ENCODE measurements at places on chromosomes 6 and 20.

- no peak for DNase-seq
Observed at GRCh38 chr20:10236540-10237533, 18.2 kb downstream of the SNAP25 start.

DNA sequence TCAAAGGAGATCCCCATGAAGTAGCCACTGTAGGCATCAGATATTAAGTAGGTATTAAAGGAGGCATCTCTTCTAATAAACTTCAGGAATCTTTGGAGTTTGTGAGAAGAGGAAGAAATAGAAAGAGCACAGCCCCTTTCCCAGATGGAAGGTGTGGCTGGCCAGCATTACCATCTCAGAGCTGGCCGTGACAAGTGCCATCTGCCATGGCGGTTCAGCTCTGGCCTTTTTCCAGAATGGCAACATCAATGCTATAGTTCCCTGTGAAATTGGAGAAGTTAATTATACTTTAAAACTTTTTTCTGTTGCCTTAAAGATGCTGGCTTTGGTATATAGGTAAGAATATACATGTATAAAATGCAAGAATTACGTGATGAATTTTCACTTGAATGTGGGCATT is 51.9 kb upstream of the MCUR1 start:
- DNase-seq = no peak

DNA sequence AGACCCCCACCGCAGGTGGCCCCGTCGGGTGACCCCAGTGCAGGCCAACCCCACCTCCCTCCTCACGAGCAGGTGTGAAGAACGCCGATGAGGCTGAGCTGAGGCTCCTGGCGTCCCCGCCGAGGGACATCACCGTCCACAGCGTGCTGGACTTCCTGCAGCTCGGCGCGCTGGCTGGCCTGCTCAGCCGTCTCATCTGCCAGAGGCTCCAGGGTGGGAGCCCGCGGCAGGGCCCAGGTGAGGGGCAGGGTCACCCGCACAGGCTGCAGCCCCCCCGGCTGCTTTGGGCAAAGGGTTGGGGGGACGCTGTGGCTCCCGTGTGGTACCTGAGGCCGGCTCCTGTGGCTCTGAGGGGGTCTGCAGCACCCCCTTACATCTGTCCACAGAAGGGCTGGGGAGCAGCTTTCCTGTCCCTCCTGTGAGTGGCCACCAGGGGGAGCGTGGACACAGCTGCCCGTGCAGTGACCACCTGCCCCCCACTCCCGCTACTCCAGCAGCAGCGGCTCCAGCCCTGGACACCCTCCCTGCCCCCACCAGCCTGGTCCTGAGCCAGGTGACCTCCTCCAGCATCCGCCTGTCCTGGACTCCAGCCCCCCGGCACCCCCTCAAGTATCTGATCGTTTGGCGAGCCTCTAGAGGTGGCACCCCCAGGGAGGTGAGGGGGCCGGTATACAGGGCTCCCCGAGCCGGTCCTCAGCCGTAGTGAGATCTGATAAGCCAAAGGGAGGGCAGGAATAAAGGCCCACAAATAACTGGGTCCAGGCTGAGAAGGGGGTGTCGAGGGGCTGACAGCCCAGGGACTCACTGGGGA is 16.5 kb downstream of the COL20A1 start:
- DNase-seq = no peak

GRCh38 chr20:52261792-52262191 is 70.2 kb upstream of the ZFP64 start:
- DNase-seq = no peak

DNA sequence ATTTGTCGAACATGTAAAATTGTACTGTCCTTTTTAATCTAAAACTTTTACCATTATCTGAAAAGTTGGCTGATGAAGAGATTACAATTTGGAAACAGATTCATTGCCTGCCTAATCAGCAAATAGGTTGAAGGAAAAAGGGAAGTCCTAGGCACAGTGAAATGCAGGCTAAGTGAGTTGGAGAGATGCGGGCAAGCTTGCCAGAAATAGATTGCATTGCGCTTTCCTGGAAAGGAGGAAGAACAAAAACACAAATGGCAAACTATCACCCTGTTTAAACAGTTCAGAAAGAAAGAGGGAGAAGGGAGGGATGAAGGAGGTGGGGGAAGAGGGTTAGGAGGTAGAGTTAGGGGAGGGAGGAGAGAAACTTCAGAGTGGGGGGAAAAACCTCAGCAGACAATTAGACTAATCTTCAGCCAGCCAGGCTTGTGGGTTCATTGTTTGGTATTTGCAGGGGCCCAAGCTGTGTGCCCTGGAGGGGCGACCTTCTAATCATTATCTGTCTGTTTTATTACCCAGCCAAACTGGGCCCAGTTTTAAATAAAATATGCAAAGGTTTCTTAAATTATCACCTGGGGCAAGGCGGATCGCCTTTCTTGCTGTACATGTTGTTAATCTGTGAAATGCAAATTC is 465.2 kb downstream of the TFAP2B start:
- DNase-seq = no peak

DNA sequence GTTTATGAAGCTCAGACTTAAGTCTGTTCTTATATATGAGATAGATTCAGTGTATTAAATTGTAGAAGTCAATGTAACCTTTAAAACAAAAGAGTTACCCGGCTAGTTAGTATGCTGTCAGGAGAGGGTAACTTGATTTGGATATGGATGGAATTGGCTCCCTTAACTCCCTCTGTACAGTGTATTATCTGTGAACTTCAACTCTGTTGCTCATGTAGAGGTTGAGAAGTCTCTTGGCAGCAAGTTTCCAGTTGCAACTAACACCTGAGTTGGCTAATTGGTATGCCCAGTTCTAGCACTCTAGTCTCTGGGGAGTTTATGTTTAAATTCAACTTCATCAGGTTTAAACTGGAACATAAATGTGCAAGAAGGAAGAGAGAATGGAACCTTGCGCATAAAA is 111.0 kb downstream of the NCOA3 start:
- DNase-seq = no peak

GRCh38 chr20:15930311-15931305 is 642.6 kb downstream of the KIF16B start:
- no peak for DNase-seq

DNA sequence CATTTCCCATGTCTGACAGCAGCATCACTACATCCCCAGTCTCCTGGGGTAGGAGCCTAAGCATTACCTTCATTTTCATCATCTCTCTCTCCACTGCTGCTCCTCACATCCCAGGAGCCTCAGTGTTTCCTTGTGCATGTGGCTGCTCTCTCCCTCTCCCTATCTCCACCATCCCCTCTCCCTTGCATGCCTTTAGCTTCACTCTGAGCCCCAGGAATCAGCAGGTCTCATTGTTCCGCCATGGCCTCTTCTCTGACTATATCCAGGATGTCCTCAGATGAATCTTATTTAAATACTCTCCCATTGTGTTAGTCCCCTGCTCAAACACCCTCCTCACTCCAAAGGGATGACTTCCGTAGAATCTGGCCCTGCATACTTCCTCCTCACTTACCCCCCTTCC is 79.4 kb downstream of the FAXC start:
- DNase-seq = no peak

- no peak for DNase-seq
Observed at GRCh38 chr6:158536891-158537798, 22.7 kb upstream of the TMEM181 start.

GRCh38 chr20:37971561-37972127 is 61.6 kb downstream of the TTI1 start:
- no peak for DNase-seq

- no peak for DNase-seq
Observed at GRCh38 chr6:33989016-33989854, 156.7 kb downstream of the GRM4 start.

- DNase-seq = no peak
Observed at GRCh38 chr20:23315099-23315498, 35.5 kb upstream of the NXT1 start.

GRCh38 chr6:73965539-73966029 is 269.6 kb downstream of the CD109 start:
- no peak for DNase-seq

- no peak for DNase-seq
Observed at GRCh38 chr20:63893999-63894357, 948 bp upstream of the DNAJC5 start.

GRCh38 chr6:33880104-33880678 is 76.4 kb upstream of the MLN start:
- no peak for DNase-seq

DNA sequence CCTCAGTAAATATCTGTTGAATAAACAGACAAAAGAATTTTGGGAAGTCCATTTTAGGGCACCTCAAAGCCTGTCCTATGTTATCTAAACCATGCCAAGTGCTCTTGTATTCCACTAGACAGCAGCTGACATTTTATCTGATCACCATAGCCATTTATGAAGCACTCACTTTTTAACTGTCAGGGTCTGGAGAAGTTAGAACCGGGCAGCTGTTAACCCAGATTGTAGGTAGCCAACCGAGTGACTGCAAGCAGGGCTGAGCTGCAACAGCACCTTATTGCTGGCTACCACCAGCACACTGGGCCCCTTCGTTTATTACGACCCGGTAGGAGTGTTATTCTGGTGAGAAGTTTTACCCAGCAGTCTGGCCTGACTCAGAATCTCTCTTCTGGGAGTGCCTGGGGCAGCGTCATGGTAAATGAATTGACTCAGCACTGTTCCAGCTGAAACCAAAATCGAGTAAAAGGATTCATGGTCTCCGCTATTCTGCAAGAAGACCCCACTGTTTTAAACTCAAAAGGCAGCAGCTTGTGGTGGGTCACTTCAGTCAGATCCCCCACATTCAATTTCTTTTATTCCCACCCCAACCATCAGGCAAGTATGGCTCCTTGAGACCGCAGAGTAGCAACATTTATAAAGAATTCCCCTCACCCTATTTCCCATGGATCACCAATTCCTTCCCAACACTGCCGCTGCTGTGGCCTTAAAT is 1.7 kb downstream of the UBE2V1 start:
- DNase-seq = no peak

DNA sequence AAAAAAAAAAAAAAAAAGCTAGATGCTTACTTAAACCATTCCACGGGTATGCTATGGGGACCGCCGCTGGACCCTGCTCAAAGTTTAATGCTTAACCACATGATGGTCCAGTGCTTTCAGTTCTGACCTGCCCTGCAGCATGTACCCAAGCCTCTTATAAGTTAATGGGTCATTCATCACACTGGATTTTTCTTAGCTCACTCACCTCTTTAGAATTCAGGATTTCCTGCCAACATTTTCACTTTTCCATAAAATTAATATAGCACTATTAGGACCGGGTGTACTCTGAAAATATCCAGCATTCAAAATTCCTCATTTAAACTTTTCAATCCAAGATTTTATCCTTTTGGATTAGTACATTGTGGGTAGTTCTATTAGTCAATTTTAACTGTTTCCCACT is 140.8 kb downstream of the ALDH8A1 start:
- no peak for DNase-seq

DNA sequence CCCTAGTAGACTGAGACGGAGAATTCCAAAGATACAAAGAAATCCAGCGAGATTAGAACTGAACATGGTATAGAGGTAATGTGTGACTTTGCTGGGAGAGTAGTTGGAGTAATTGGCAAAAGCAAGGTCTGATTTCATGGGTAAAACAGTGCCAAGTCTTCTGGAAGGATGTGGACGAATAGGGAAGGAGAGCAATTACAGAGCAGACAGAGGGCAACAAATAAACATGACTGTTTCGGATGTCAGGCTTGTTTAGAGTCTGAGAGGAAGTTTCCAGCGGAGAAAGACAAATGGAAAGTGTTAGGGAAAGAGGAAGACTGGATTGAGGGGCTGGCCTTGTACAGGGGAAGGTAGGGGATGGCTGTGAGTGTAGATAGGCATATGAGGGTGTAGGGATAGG is 282.2 kb upstream of the PRND start:
- DNase-seq = no peak

DNA sequence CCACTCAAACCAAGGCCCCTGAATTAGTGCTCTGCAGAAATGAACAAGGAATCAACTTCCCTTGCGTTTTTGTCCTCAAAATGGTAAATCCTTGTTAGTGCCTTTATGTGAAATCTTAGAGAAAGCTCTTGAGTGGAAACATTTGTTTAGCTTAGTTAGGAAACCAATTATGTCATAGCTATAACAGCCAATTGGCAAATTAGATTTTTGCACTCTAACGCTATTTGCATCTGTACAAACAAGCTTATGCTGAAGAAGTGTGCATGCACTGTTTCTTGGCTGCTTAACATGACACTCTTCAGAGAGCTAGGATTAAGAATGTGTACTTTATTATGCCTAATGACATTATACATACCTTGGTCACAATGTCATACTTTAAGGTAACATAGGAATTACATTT is 622.6 kb upstream of the SLC35B3 start:
- DNase-seq = no peak

- no peak for DNase-seq
Observed at GRCh38 chr6:100363651-100364050, 101.1 kb downstream of the SIM1 start.

- no peak for DNase-seq
Observed at GRCh38 chr6:142653710-142654420, 291.1 kb downstream of the HIVEP2 start.

GRCh38 chr6:147587907-147588306 is 79.4 kb downstream of the SAMD5 start:
- DNase-seq = no peak

DNA sequence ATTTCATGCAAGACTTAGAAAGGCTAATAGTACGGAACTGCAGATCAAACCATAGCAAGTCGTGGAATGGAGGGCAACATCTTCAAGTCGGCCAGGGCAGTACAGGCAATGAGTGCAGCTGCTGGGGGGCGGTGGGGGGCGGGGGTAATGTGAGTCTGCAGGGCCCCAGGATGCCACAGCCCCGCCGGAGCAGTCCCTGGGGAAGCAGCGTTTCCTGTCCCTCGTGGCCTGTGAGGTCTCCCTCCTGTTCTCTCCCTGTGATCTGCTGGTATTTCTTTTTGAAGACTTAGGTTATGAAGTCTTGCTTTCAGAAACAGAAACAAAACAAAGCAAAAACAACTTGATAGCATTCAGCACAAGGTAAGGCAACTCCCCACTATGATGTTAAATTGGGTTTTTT is 351.9 kb downstream of the FOXA2 start:
- DNase-seq = no peak

GRCh38 chr6:170056278-170056711 is 234.6 kb downstream of the DLL1 start:
- DNase-seq = no peak

DNA sequence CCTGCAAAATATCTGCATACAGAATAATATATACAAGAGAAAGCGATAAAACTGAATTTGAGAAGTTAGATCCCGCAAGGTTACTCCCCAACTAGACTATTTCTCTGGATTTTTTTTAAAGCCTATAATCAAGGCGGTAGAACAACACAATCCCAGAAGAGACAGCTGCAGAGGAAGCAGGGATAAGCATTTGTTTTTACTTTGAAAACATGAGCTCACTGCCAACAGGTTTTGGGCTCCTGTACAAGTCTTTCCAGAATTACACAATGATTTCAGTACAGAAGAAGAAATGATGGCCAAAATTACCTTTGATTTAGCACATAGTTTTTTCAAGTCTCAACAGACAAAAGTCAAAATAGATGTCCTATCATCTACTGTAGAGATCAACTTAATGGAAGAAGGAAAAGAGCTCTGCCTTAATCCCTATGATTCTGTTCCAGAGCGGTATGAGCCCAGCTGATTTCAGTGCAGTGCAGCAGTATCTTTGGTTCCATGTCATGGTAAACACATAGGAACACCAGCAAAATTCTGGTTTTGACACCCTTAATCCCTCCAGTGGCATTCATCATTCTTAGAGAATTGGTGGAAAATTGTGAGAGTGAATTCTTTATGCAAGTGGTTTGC is 304.3 kb downstream of the HDGFL1 start:
- DNase-seq = no peak

All from GM18507 (cell line).